ENCODE measurements at places on chromosomes 5 and 9.
A peak's percentile ranks its signal among the peaks of the same experiment; 100 is the strongest.

DNA sequence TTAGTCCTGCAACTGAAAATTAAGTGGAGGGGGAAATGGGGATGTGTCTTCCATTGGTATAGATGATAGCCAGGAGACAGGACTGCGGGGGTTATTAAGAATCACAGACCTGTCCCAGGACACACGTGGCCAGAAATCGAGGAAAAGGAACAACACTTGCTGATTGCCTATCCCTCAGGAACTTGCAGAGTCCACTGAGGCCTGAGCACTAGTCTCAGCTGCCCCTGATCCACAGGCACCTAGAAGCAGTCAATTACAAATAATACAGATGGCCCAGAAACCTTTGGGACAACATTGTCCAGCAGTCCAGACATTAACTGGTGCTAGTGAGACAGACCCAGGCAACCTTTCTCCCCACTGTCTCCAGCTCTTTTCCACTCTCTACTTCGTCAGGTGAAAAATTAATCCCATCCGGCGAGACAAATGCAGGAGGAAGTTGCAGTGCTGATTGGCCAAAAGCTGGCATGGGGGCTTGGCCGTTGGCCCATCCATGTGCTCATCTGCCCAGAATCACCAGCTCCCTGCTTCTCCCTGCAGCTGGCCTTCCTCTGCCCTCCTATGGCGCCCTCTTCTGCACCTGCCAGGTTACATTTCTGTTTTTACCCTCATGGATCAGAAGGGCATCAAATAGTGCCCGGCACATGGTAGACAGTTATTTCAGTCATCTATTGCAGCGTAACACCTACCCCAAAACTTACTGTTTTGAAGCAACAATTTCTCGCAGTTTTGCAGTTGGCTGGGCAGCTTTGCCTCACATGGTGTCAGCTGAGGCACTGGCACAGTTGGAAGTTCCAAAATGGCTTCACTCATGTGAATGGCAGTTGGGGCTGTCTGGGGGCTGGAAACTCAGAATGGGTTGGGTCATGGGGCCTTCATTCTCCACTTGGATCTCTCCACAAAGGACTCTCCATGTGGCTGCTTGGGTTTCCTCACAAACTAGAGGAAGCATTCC is 3.6 kb upstream of the B4GALT1 start:
- DNase-seq = no peak

GRCh38 chr5:109703829-109704228 is 14.1 kb downstream of the MAN2A1 start:
- no peak for DNase-seq

DNA sequence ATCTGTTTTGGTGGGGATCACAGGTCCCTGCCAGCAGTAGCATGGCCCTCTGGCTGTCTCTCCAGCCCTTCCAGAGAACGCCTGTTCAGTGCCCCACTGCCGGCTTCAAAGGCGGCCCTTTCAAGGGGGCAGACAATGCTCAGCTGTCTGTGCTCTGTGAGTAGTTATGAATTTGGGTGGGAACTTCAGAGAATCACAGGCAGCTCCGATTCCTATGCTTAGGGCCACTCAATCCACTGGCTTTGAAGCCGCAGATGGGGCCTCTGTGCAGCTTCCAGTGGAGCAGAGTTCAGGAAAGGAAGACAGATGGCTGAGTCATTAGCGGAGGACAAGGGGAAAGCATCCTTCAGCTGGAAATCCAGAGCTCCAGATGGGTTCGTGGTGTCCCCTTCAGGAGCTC is 42.4 kb downstream of the NKX2-5 start:
- no peak for DNase-seq

- DNase-seq = no peak
These were observed 17.8 kb downstream of the SLC38A9 start for GRCh38 chr5:55694152-55694830.

DNA sequence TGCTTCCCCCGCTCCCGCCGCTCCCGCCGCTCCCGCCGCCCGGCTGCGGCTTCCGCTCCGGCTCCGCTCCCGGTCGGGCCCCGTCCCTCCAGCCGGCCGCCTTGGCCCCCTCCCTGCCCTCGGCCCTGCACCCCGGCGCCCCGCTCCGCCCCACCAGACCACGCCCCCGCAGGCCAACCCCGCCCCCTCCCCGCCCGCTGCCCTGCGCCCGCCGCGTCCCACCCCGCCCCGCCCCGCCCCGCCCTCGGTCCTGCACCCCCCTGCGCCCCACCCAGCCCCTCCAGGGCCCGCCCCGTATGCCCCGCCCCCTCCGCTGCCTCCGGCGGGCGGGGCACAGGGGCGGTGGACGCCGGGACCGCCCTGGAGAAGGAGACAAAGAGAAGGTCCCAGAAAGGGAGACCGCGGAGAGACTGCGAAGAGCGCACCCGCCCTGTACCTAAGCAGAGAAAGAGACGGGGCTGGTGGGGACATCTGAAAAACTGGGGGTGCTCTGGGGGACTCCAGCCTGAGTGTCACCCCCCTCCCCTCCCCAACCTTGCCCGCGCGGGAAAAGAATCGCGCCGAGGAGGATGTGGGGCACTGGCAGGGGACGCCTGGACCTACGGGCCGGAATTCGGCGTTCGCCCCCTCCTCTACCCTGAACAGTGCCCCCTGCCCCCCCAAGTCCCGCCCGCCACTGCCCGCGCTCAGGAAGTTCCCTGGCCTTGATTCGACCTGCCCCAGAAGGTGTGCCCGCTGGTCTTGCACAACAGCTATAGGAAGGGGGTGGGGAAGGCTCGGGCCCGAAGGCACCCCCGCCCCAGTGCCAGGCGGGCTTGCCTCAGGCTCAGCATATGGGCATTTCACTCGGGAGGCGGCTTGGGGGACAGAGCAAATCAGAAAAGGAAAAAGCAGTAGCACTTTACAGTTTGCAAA is 42.8 kb upstream of the STXBP1 start:
- peak; percentile 96 for DNase-seq
